Aorta (tissue), 5 donors: ENCODE measurements at places on chromosomes 7 and 10. TPM values are rescaled to one million over a fixed set of nuclear protein-coding genes. Genes with fewer than 3 reads are reported as not detected.

NUTM2E gene
- not detected for total RNA-seq

ZNF467 gene
- 13.3 TPM for total RNA-seq

WIPF3 gene
- total RNA-seq = 2.4 TPM

CALML3 gene
- not detected for total RNA-seq

GALNT17 gene
- 5.8 TPM for total RNA-seq

TMEM213 gene
- not detected for total RNA-seq

FOXI2 gene
- total RNA-seq = 0.48 TPM

GHRHR gene
- total RNA-seq = 1.3 TPM

LOXL4 gene
- 15.5 TPM for total RNA-seq

TEX36 gene
- not detected for total RNA-seq

CALCR gene
- not detected for total RNA-seq

COL26A1 gene
- not detected for total RNA-seq

RBP3 gene
- total RNA-seq = not detected

STAG3 gene
- 1.5 TPM for total RNA-seq

SLC18A3 gene
- total RNA-seq = not detected

C10orf62 gene
- total RNA-seq = 0.29 TPM
